Aorta (tissue), 5 donors: ENCODE measurements at places on chromosomes 12 and 14. TPM values are rescaled to one million over a fixed set of nuclear protein-coding genes. Genes with fewer than 3 reads are reported as not detected.

DNA sequence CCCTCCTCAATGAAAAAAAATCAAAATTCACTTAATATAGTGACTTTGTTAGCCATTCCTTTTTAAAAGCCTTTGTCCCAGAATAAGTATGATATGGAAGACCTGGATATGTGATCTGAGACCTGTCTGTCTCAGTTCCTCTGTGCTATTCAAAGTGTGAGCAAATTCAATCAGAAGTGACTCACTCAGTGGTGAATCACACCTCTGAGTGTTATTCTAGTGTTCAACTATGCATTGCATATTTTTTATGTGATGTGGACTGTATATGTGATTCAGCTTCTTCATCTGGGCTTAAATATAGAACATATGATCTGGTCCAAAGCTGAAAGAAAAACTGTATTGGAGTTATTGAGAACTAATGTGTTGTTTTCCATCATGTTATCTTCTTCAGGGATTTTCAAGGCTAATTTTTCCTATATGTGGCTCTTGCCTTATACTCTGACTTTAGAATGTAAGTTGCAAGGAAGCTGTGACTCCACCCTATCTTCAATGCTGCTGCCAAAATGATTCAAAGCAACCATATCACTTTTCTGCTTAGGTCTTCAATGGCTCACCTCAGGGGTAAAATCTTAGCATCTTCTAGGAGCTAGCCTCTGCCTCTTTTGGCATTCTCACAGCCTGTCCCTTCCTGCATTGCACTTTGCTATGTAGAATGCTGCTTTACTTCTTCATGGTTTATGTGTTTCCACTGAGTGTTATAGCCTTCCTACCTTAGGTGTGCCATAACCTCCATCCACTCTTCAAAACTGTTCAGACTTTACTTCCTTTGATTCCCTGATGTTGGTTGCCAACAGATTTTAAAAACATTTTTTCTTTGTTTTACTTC lies 169.8 kb downstream of the OTOGL start:
- no peak for DNase-seq

DNA sequence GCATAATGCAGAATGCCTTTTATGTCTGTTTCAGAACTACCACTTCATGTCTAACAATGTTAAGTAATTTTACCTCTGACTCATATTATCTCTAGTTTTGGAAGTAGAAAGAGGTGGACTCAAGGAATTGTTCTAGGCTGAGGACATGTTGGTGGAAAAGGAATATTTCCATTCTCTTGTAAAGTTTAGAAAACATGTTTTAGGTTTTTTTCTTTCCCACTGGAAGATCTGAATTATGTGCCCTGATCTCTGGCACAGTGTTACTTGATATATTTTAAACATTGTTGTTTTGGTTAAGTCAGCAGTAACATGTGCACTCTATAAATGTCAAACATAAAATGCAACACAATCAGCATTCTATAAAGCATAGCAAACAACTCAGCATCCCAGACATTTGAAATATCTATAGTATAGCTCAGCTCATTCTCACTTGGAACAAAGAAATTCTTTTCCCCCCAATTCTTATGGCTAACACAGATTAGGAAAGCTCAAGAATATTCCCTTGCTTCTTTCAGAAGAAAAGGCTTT lies 202.3 kb downstream of the STXBP6 start:
- DNase-seq, result no peak

The RAB35 gene
- total RNA-seq, result 47.4 TPM

GRCh38 chr14:104228716-104229533 lies 90.5 kb downstream of the KIF26A start:
- DNase-seq, result peak; percentile 33
